Right ventricle myocardium inferior (tissue), 1 donor: ENCODE measurements at places on chromosomes 11 and 22.

GRCh38 chr11:73228268-73229134, 10.4 kb downstream of the P2RY2 start:
- DNase-seq: no peak

DNA sequence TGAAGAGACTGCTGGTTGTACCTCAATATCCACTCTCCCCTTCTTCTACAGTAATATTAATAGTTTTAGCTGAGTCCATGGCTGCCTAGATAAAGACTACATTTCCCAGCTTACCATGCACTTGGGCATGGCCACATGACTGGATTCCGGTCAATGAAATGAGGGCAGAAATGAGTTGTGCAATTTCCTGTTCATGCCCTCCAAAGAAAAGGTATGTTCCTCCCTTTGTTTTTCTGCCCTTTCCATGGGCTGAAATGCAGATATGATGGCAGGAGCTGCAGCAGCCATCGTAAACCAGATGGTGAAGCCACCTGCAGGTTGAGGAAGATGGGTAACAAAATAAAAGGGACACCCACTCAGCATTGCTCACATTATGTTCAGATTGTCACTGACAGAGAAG, 15.3 kb upstream of the ELFN2 start:
- no peak for DNase-seq

DNA sequence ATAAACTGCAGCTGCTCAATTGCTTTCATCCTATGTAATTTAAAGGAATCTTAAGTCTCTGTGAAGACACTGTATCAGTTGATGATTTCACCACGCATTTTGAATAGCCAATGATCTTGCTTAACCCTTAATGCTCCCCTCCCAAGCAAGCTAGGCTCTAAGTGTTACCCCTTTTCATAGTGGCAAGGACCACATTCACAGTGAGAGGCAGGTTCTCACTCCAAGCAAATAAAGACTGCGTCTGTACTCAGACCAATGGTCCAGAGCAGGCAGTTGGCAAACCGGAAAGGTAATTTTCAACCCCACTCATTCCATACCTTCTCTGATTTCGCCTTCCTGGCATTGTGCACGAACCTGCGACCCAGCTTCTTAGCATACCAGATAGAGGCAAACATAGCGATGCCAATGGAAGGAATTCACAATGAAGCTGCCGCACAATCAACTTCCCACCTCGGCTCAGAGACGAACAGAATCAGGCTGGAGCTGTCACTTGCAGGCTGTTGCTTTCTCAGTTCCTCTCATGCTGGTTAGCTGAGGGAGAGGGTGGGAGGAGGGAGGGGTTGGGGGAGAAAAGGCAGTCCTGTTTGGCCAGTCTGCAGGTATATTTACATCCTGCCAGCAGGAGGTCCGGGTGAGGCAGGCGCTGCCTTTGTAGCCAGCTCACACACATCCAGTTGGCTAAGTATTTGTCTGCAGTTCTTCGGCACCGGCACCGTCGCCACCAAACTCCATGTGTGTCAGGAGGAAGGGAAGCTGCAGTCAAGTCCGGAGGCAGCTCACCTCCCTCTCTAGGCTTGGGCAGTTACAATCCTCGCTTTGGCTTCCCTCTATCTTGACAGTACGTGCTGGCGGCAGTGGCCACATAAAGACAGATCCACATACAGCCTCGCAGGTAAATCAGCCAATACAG, 1151.2 kb upstream of the CCDC90B start:
- DNase-seq: peak; percentile 66

GRCh38 chr11:59865031-59865430, 1.3 kb downstream of the TCN1 start:
- DNase-seq: no peak

GRCh38 chr11:92424281-92424680, 199.7 kb downstream of the FAT3 start:
- DNase-seq: no peak

DNA sequence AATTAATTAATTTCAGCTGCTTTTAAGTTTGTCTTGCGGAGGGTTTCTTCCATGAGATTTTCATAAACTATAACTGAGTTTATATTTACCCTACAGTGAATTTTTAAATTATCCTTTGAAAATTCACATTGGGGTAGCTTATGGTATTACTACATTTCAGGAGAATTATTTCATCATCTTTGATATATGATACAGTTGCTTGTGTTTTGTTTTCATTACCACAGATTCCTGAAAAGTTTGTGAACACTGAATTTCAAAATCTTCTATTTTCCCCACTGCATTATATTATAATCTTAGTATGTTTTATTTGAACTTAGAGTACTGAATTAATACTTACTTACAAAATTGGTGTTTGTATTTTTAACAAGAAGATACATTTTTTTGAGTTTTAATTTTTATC, 24.4 kb downstream of the METTL15 start:
- no peak for DNase-seq

GRCh38 chr11:8631395-8632118, 37.5 kb upstream of the STK33 start:
- no peak for DNase-seq

DNA sequence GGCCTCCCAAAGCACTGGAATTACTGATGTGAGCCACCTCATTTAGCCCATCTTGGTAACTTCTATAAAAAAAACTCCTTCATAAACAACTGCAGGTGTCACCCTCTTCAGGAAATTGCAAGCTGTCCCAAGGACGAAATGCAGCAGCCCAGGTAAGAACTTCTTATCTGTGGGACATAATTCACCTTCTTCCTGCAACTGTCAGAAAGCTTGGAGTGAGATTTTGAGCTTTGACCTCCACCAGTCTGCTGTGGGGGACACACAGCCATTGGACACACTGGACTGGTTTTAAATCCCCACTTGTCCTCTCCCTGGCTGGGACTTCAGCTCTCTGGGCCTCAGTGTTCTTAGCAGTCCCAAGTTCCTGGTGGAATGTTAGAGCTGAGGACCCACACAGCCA, 368.5 kb downstream of the MN1 start:
- DNase-seq: no peak

DNA sequence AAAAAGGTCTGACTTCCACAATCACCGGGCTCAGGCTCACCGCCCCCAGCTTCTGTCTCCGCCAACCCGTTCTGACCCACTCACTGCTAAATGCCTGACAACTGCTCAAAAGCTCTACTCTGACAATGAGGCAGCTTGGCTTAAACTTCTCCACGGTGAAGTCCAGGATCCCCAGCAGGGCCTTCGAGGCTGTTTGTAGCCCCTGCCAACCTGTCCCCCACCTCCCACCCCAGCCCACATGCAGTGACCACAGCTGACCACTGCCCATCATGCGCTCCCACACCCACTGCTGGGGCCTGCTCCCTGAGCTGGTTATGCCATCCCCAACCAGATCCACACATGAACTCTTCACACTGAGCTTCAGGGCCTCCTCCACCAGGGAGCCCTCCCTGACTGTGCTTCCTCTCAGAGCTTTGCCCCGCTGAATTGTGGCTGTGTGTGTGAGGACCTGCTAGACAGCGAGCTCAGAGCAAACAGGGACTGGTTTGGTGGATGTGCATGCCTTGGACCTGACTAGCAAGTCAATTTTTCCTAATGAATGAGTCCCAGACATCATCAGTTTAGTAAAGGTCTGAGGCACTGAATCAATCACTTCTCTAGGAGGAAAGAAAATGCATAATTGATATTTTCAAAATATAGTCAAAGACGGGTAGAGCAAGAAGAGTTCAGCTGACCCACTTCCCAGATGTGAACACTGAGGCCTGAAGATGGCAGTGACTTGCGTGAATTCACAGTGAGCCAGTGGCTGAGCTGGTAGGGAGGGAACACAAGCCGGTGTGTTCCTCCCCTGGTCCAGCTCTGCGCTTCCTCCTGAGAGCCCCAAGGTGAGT, 7.7 kb downstream of the LRRC32 start:
- DNase-seq: peak; percentile 66

DNA sequence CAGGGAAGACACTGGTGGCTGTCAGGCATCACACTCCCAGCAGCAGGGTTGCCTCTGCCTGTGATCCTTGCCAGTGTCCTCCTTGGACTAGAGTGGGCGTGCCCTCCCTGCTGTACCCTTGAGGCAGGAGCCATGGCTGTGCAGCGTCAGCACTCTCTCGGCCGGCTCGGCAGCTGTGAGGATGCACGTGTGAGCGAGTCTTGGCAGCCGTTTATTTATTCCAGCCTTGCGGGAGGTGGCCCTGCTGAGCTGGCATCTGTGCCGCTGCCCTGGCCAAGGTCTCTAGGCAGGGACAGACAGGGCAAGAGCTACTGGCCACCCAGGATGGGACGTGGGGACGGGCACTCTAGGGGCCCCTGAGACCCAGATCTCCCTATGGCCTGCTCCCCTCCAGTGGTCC, 33.9 kb downstream of the TSPAN4 start:
- DNase-seq: peak; percentile 84

DNA sequence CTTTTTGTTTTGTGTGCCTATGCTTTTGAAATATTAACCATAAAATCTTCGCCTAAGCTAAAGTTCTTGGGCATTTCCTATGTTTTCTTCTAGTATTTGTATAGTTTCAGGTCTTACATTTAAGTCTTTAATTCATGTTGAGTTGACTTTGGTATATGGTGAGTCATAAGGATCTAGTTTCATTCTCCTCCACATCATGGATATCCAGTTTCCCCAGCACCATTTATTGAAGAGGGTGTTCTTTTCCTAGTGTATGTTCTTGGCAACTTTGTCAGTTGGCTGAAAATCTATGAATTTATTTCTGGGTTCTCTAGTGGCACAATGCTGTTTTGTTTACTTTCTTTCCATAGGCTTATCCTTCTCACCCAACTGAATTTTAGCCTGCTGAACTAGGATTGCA, 49.0 kb downstream of the CTSC start:
- DNase-seq: no peak

DNA sequence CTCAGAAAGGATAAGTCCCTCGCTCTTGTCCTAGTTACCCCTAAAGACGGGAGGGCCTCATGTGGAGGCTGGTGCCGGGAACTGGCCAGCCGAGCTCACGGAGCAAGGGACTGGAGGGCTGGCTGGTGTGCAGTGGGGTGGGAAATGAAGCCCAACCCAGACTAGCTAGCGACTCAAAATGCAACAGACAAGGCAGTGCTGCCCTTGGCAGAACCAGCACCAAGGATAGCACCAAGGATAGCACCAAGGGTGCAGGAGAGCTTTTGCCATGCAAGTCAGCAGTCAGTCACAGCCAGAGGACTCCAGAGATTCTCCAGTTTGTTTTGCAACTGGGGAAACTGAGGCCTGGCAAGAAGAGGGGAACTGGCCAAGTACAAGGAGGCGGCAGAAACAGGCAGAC, 6.5 kb upstream of the BATF2 start:
- DNase-seq: no peak

DNA sequence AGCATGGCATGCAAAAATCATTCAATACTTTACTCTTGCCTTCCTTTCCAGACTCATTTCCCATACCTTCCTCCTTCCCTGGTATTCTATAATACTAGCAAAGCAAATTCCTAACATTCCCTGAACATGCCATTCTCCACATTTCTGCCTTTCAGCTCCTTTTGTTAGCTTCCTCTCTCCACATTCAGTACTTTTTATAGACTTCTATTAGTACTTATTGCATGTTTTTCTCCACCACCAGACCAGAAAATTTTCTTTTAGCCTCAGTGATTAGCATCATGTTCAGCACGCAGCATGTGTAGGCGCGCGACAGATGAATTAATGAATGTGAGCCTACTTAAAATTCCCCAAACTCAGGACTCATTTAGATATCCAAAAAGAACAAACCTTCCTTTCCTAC, 935.3 kb downstream of the DLG2 start:
- DNase-seq: no peak

DNA sequence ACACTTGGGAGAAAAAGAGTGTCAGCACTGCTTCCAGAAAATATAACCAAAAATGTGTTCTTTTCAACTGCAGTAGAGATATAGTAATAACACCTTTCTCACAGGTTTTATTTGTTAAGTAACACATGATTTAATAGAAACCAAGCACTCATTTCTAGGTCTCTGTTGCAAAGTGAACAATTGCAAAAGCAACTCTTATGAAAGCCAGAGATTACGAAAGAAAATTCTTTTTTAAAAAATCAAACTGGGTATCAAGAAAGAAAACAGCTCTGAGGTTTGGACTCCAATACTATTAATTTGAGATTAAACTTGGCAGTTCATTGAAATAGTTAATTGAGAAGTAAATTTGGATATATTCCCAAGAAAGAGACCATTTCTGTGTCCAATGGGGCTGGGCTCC, 9.8 kb upstream of the XKR3 start:
- DNase-seq: no peak

DNA sequence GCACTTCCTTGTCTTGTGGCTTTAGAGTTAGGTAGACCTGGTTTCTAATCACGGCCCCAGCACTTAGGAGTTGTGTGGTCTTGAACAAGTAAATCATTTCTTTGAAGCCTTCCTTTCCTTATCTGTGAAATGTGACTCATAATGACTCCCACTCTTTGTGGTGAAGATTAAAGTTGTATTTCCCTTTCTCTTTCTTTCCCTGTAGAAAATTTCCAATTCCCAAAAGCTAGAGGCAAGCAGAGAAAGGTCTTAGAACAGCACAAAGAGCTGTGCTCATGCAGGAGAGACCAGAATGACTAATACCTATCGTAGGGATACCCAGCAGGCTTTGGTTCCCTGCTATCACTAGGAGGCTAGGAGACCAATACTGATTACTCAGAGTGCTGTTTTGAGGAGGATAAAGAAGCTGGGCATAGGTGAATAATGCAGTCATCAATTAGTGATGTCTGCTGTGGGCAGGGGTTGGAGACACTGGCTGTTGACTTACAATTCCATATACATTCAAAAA, 270.7 kb upstream of the SYN3 start:
- no peak for DNase-seq

GRCh38 chr11:128334311-128335044, 252.9 kb downstream of the ETS1 start:
- DNase-seq: no peak

DNA sequence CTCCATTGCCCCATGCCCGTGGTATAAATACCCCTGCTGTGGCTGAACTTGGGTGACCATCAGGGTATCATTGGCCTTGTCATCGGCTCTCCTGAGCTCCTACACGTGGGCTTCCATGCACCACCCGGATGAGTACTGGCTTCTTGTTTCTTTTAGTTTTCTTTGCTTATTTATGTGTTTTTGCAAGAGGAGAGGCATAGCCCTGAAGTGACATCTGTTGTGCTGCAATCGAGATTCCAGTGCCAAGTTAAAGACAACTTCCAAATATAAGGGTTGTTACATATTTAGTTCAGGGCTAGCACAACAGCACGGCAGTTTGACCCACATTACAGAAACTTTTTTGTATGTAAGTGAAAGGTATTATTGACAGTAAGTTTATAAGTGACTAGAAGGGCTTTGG, 1087.1 kb downstream of the TBC1D22A start:
- DNase-seq: no peak

GRCh38 chr11:123559523-123559955, 94.9 kb downstream of the SCN3B start:
- no peak for DNase-seq
